Aorta (tissue), 5 donors: ENCODE measurements at places on chromosomes 3 and 15. TPM values are rescaled to one million over a fixed set of nuclear protein-coding genes. Genes with fewer than 3 reads are reported as not detected.

DNA sequence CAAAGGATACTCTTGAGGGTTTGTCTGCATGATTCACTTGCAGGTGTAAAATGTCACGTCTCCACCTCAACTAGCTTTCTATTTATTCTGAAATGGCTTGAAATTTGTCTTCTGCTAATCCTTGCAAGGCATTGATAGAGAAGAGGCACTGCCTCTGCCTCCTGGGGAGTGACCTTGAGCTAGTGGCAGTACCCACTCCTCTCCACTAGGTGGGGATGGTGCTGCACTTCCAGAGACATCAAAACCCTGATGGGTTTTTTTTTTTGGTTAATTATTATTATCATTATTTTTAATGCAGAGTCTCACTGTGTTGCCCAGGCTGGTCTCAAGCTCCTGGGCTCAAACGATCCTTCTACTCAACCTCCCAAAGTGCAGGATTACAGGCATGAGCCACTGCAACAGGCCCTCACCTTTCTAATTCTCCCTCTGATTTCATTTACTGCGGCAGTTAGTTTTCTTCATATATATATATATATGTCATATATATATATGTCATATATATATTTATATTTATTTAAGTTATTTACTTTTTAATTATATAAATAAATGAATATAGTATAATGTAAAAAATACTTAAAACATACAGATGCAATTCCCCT lies 117.6 kb upstream of the EIF1B start:
- DNase-seq, result no peak
- no peak overlapping the region for H3K27ac ChIP-seq
- H3K27me3 ChIP-seq, result no peaks in the 10 kb centered on the region
- no peak overlapping the region for H3K4me3 ChIP-seq
- no peaks in the 10 kb centered on the region for H3K36me3 ChIP-seq

GRCh38 chr3:55480911-55481743 lies 6.0 kb downstream of the WNT5A start:
- no peaks in the 10 kb centered on the region for H3K27me3 ChIP-seq
- DNase-seq, result no peak
- H3K4me3 ChIP-seq, result no peak overlapping the region
- H3K36me3 ChIP-seq, result no peaks in the 10 kb centered on the region
- H3K4me1 ChIP-seq, result no peaks in the 10 kb centered on the region

DNA sequence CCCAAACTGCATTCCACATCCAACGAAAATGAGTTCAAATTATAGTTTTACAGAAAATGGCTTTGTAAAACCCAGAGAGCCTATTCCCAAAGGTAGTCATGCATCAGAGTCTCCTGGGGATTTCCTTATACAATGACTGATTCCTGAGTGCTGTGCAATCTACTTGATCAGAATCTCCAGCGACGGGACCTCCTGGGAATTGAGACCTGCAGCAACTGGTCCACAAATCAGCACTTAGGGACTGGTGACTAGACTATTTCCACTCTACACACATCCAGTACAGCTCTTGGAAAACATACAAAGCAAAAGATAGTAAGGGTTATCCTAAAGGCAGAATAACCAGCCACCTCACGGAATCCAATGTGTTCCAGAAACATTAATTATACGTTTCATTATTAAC lies 871.0 kb upstream of the CFAP20DC start:
- H3K36me3 ChIP-seq, result no peaks in the 10 kb centered on the region
- H3K27ac ChIP-seq, result no peak overlapping the region
- no peaks in the 10 kb centered on the region for H3K27me3 ChIP-seq
- no peak overlapping the region for H3K4me3 ChIP-seq
- H3K4me1 ChIP-seq, result no peaks in the 10 kb centered on the region

- no peaks in the 10 kb centered on the region for H3K4me1 ChIP-seq
- no peak for DNase-seq
- no peak overlapping the region for H3K27ac ChIP-seq
- H3K36me3 ChIP-seq, result peaks cover 6% of the 10 kb centered on the region
Measured at GRCh38 chr3:39415983-39416382, 9.5 kb downstream of the RPSA start.

The PLSCR2 gene
- total RNA-seq, result 1.4 TPM
